ENCODE measurements at places on chromosomes 3 and 15.

- peak; percentile 74 for ATAC-seq
Observed at GRCh38 chr3:56612146-56612545, 55.2 kb downstream of the CCDC66 start.

DNA sequence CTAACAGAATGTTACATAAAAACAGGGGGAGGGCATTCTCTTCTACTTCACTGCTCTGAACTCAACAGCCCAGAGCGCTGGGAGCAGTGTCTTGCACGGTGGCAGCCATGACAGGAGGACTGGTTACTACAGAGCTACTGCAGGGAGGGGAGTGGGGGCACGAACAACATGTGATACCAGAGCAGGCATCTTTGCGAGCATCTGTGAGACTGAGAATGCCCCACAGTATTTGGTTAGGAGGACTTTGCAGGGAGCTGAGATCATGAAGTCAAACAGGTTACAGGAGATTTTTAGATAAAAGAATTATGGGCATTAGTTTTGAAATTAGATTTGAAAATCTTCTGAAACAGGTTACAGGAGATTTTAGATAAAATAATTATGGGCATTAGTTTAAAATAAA is 58.8 kb upstream of the GOLGA8B start:
- ATAC-seq: no peak

DNA sequence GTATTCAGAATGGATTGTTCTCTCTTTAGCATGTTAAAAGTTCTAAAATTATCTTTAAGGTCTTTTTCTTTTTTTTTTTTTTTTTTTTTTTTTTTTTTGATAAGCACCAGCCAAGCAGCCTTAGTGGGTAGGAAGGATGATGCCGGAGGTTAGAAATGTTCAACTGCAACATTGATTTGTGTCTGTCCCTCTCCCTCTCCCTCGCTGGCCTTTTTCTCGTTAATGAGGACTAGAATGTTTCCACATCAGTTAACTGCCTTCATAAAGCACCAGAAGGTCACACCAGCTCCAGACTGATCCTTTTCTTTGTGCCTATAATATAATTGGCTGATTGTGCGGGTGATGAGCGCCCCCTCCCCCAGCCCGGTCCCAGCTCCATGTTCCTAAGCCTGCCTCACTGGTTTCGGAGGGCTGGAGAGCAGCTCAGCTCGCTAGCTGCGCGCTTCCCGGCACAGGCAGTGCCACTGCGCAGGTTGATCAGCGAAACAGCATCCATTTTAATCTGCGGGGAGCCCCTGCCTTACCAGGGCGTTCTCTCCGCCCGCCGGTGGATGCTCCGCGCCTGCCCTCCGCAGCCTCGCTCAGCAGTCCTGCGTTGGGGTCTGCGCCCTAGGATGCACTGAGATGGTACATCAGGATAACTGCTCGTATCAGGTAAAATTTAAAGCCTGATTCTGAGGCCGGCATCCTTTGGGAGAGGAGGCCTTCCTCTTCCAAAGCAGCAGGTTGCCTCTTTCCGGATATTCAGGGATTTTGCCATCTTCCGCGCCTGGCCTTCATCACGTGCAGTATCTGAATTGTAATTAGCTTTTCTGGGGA is 148.9 kb upstream of the IL12A start:
- no peak for ATAC-seq

DNA sequence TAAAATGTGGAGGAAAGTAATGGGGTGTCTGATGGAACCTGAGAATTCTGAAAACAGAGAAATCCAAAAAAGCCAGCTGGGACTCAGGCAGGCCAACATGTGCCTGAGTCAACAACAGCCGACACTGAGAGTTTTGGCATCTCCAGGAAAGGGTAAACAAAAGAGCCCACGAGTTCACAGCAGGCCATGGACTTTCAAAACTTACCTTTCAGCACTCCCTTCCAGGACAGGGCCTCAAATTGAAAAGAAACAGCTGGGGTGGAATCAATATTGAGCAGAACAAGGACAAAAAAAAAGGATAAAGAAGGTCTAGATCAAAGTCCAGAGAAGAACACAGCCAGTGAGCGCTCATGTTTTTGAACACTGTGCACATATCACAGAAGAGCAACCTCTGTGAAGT is 735.4 kb upstream of the GRM7 start:
- no peak for ATAC-seq

- ATAC-seq: no peak
Observed at GRCh38 chr15:31503758-31504461, 177.3 kb downstream of the KLF13 start.

GRCh38 chr3:47298439-47298838 is 15.7 kb downstream of the KLHL18 start:
- no peak for ATAC-seq

DNA sequence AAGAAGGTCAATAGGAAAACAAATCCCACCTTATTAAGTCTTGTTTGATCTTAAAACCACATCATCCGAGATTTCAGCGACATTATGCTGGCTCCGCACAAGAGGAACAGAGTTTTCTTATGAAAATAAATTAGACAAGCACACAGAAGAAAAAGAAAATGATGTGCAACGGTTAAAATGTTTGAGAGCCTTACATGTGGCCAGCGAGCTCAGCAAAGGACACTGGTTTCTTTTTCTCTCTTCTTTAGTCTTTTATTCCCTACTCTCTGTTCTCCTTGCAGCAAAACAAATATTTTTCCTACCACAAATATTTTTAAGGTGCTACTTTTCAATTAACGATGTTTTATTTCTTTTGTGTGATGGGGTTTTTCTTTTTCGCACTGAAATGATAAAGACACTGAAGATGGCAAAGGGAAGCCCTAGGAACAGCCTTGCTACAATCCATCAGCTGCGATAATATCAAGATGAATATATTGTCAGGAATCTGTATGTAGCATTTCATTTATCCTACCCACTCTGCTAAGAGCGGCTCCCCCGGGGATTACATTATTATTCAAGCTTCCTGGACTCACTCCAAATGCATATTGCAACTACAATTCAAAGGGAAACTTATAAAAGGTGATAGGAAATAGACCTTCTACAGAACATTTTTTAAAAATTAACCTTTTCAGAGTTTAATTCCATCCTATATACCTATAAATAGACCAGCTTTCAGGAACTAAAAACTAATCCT is 72.9 kb downstream of the ANXA2 start:
- ATAC-seq: no peak

- ATAC-seq: no peak
Observed at GRCh38 chr15:33380406-33380805, 69.6 kb downstream of the RYR3 start.

GRCh38 chr3:6262010-6262409 is 598.9 kb upstream of the GRM7 start:
- ATAC-seq: no peak

GRCh38 chr15:79136434-79137046 is 46.0 kb upstream of the RASGRF1 start:
- no peak for ATAC-seq

GRCh38 chr15:42070279-42070975 is 23.9 kb downstream of the PLA2G4D start:
- ATAC-seq: no peak

DNA sequence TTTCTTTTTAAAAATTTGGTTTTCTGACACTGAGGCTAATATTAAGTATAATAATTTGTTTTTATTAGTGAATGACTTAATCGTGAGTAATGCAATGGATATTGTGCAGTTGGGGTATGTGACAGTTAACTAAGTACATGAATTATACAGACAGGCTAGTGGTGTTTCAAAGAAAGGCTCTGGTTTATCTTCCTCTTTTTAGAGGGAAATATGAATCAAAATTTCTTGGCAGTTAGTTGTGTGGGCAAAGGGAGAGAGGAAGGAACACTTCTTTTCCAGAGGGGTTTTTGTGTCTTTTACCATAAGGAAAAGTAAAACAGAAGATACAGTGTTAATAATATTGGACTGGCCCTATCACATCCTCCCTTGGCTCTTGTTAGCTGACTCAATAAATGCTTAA is 2.7 kb downstream of the ZNF654 start:
- ATAC-seq: no peak

DNA sequence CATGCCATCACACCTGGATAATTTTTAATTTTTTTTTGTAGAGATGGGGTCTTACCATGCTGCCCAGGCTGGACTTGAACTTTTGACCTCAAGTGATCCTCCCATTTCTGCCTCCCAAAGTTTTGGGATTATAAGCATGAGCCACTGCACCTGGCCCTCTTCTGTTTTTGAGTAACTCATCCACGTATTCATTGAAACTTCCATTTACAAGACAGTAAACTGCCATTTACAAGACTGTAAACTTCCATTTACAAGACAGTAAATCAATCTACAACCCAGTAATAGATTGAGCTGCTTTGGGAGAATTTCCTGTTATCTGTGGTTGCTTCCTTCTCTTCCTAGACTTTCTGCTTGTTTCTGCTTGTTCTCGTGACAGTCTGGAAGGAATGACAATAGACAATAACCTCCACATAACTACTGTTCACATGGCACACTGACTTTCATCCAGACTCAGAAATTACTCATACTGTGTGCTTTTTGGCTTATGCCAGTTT is 114.7 kb upstream of the CCNL1 start:
- no peak for ATAC-seq
